Left renal cortex interstitium (tissue), 4 donors: ENCODE measurements at places on chromosomes 7 and 10.

DNA sequence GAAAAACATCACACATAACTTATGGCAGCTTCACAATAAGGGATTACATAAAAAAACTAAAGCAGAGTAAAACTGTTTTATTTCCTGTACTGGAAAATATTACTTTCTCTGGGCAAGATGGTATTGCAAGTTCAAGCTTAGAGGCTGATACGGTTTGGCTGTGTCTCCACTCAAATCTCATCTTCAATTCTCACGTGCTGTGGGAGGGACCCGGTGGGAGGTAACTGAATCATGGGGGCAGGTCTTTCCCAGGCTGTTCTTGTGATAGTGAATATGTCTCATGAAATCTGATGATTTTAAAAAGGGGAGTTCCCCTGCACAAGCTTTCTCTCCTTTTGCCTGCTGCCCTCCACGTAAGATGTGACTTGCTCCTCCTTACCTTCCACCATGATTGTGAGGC is 5.1 kb upstream of the LRRC27 start:
- no peak for DNase-seq

- DNase-seq: no peak
These were observed 1.3 kb downstream of the CUL1 start for GRCh38 chr7:148699782-148700629.

DNA sequence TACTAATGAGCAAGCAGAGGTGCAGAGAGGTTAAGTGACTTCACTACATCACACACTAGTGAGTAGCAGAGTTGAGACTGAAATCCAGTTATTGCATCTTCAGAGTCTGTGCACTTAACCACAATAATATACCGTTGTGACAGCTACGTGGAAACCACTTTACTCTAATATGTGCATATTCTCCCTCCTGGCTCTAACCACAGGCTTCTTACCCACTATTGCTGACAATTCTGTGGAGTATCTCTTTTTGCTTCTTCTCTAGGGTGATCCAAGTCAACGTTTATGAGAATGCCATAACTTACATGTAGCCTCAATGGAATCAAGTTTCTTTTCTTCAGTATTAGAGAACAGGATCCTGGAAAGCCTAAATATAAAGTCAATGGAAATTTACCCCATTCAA is 64.2 kb upstream of the MEOX2 start:
- DNase-seq: no peak

DNA sequence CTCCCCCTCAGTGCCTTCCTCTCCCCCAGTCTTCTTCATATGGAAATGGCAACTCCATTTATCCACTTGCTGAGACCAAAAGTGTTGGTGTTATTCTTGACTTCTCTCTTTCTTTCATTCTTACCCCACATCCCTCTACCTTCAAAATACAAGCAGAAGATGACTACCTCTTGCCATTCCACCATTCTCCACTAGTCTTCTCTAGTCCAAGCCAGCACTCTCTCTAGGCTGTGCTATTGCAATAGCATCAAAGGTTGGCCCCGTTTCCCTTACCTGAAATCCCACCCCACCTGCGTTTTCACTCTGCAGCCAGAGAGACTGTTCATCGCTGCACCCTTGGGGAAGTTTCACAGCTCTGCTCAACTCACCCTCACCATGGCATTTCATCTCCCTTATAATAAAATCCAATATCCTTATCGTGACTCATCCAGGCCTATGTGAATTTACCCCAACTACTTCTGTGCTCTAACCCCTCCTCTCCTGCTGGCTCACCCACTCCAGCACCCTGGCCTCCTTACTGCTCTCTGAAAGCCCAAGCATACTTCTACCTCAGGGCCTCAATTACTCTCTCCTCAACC is 109.1 kb downstream of the LSM5 start:
- no peak for DNase-seq

DNA sequence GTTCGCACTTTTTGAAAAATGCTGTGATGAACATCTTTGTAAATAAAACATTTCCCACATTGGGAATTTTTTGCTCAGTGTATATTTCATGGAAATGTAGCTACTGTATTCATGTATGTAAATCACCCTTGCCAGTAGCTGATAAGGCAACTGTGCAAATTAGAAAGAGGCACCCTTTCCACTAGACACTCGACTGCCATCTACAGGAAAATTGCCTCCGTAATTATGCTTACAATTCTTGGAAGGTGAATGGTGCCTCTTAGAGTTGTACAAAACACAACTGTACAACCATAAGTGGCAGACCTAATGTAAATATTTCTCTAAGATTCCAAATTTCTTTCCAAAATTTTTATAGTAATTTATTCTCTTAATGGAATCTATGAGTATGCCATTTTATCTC is 491.7 kb downstream of the CCSER2 start:
- DNase-seq: no peak

GRCh38 chr7:36621396-36621795 is 102.9 kb downstream of the AOAH start:
- no peak for DNase-seq

- no peak for DNase-seq
These were observed 23.4 kb downstream of the COX15 start for GRCh38 chr10:99708428-99709012.

DNA sequence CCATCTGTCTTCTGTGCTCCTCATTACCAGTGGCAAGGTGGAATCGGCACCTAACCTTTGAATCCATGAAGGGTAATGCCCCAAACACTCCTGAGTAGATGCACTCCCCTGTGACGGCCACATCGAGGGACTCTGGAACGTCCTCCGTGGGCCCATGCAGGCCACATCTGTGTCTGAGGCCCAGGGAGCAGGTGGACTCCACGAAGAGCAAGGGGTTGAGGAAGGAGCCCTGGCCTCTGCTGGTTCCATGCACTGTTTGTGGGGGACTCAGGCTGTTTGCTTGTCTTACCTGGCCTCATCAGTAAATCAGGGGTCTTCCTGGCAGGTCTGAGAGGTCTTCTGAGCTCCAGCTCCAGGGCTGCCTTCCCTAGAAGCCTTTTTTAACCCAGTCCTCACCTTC is 62.6 kb upstream of the HMX3 start:
- no peak for DNase-seq

DNA sequence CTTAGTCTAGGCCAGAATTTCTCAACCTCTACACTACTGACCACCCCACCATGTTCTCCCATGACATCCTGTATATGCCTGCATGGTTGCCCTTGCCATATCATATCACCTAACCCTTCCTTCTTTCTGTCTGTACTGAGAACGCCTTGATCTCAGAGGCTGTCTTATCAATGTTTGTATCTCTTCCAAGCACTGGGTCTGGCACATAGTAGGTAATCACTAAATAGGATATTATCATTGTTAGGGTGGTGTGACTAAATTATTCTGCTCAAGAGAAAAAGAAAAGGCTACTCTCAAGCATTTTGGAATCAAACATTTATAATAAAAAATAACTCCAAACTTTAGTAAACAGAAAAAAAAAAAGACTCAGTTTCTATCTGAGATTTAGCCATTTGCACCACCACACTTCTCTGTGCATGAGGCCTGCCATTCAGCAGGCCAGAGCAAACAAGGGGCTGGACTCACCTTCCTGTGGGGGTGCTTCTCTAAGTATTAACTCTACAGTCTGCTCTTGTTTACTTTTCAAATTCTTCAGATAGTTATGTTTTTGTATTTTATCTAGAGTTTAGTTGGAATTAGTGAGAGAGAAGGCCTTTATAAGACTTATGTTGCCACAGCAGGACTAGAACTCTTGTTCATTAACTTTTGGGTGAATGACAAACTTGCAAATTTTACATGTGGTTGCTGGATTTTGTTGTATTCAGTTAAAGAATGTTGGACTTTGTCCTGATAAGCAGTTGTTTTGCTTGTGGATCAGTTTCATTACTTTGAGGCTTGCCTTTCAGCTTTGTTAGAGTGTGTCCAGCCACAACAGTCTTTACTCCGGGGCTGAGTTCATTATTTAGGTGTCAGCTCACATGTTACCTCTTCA is 5.4 kb downstream of the AGBL3 start:
- no peak for DNase-seq

DNA sequence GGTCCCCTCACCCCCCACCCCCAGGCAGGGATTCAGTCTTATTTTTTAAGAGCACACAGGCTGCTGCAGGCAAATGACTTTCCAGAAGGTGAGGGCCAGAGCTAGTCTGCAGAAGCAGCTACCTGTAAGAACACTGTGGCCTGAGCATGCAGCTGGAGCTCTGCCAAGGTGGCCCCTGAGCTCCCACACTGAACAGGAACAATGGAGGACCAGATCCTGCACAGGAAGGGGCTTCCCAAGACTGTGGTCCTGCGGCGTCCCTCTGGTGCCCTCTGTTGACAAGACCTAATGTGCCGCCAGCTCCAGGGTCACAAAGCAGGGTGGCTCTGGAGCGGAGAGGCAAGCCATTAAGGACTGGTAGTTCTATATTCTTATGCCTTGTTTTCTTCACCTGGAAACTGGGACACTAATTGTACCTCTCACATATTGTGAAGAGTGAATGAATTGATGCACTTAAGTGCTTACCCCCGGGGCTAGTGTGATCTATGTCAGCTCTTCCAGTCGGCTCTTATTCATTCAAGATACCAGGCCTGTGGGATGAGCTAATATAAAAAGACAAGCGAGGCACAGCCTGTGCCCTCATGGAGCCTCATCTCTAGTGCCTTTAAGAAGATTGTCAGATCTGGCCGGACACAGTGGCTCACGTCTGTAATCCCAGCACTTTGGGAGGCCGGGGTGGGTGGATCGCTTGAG is 8.0 kb upstream of the BEND7 start:
- no peak for DNase-seq

GRCh38 chr7:47227762-47228177 is 354.1 kb downstream of the TNS3 start:
- no peak for DNase-seq

GRCh38 chr10:6037422-6037821 is 24.7 kb downstream of the IL2RA start:
- no peak for DNase-seq

DNA sequence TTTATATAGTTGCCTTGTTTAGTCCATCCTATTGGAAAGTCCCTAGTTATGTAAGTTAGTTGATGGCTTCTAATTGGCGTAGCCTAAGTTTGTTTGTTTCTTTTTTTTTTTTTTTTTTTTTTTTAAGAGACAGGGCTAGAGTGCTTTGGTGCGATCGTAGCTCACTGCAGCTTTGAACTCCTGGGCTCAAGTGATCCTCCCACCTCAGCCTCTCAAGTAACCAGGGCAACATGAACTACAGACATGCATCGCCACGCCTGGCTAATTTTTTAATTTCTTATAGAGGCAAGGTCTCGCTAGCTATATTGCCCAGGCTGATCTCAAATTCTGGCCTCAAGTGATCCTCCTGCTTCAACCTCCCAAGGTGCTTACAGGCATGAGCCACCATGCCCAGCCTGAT is 7.1 kb downstream of the CSGALNACT2 start:
- DNase-seq: no peak

DNA sequence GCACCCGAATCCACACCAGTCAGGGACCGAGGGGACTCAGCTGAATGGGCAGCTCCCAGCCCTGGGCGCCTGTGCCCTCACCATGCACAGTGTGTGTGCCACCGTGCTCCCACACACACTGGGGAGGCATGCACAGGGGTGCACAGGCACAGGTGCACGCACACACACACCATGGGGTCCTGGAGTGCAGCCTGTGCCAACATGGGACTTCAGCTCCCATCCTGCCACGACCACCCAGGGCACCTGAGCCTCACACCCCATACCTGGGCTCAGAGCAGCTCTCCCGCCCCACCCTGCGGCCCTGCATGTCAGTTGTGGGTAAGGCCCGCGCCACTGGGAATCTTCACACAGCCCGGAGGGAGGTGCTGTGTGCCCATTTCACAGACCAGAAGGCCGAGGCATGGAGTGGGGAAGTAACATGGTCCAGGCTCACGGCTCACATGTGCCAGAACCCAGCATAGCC is 8.0 kb downstream of the ELFN1 start:
- no peak for DNase-seq

DNA sequence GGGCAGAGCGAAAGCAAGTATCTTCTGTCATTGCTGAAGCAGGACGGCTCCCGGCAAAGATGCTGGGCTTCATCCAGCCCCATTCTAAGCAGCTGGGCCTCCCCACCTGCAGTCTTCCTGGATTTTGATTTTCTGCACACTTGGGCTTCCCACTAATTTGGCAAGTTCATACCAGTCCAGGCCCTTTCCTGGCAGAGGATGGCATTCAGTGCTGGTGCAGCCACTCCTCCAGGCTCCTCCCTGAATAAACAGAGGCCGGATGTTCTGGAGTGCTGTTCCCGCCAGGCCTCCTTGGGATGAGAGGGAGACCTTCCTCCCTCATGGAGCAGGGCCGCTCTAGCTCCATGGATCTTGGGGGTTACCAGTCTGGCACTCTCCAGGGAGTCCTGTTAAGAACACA is 3.4 kb downstream of the BAG3 start:
- DNase-seq: no peak

GRCh38 chr10:103598654-103599115 is 105.2 kb downstream of the NEURL1 start:
- DNase-seq: peak; percentile 59

DNA sequence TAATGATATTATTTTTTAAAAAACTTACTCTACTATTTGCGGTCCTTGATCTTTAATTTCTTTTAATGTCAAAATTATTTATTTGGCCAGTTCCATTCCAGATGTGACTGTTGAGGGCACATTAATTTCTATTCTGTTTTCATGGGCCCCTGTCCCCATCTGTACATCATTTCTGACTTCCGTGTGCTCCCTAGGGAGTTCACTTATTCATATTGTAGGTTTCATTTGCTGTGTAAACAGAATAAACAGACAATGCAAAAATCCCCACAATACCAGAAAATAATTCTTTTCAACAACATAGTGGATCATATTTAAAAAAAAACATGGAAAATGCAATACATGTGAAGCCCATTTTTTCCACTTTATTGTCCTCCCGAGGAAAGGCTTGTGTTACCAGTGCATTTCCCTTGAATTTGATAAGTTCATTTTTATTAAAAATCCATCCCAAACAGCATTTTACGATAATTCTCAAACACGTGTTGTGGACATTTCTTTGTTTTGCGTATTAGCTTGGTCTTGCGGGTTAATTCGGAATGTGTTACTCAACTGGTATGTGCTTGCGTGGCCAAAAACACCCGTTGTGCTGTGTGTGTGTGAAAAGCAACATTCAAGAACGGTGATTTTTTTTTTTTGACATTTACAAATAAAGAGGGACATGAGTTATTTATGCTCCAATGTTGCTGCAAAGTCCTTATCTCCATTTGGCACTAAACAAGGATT is 138.4 kb downstream of the MGMT start:
- DNase-seq: no peak

DNA sequence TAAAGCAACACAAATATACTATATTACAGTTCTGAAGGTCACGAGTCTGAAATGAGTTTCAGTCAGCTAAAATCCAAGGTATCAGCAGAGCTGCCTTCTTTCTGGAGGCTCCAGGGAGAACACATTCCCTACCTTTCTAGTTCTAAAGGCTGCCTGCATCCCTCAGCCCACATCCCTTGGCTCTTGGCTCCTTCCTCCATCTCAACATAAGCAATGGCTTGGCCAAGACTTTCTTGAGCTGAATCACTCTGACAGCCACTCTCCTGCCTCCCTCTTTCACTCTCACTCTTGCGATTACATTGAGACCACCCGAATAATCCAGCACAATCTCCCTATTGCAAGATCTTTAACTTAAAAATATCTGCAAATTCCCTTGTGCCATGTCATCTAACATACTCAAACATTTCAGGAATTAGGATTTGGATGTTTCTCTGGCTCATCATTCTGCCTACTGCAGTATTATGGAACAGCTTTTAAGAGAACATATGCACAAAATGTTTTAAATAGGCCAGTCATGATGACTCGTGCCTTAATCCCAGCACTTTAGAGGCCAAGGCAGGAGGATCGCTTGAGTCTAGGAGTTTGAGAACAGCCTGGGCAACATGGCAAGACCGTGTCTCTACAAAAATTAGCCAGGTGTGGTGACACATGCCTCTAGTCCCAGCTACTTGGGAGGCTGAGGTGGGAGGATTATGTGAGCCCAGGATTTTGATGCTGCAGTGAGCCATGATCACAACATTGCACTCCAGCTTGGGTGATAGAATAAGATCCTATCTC is 144.2 kb upstream of the VSTM2A start:
- no peak for DNase-seq
